ENCODE measurements at places on chromosomes 7 and 10. TPM values are rescaled to one million over a fixed set of nuclear protein-coding genes. Genes with fewer than 3 reads are reported as not detected.

Gene CFAP43
- total RNA-seq = not detected

- DNase-seq = no peak
These were observed 45.0 kb upstream of the TSPAN13 start for GRCh38 chr7:16708511-16708910.

Gene GNG11
- 20.3 TPM for total RNA-seq

DNA sequence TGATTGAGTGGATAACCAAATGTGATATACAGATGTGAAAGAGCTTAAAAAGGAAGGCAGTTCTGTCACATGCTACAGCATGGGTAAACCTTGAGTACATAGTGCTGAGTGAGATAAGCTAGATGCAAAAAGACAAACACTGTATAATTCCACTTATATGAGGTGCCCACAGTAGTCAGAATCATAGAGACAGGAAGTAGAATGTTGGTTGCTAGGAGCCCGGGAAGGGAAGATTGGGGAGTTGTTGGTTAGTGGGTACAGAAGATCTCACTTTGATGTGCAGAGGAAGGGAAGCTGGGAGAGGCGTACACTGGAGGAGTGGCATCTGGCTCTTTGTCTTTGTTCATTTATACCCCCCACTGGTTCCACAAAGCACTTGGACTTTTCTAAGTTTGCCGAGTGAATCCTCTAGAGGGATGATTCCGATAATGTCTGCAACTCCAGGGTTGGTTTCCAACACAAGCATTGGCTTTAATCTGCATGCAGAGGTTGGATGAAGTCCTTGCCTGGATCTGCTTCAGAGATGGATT is 39.5 kb downstream of the TSPAN14 start:
- DNase-seq = no peak

Gene RNF133
- 0.47 TPM for total RNA-seq

DNA sequence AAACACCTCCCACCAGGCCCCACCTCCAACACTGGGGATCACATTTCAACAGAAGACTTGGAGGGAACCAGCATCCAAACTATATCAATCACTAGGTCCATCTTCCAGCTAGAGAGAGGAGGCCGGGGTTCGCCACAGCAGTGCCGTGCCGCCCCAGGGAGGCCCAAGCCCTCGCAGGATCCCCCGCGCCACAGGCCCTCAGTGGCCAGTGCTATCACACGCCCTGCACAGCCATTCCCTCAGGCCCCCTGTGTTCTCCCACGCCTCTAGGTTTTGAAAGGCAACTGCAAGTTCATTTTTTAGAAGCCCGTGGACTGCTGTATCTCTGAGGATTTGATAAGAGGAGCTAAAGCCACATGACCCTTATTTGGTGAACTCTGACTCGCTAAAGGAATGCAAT is 136.4 kb downstream of the OAT start:
- no peak for DNase-seq

GRCh38 chr7:113582471-113582870 is 336.3 kb downstream of the PPP1R3A start:
- no peak for DNase-seq

- no peak for DNase-seq
These were observed 176.9 kb downstream of the PTPRN2 start for GRCh38 chr7:158410720-158411119.

Gene SLIT1
- total RNA-seq = 0.17 TPM

Gene PON1
- not detected for total RNA-seq
